Stimulated activated CD4-positive, alpha-beta T cell treated with anti-CD3 and anti-CD28 coated beads, Interleukin-2, amount 100 ng/mL, for 24 hours (primary cell): ENCODE measurements at places on chromosomes 1 and 21.

- no peak for DNase-seq
Observed at GRCh38 chr1:107357376-107357775, 216.5 kb downstream of the NTNG1 start.

DNA sequence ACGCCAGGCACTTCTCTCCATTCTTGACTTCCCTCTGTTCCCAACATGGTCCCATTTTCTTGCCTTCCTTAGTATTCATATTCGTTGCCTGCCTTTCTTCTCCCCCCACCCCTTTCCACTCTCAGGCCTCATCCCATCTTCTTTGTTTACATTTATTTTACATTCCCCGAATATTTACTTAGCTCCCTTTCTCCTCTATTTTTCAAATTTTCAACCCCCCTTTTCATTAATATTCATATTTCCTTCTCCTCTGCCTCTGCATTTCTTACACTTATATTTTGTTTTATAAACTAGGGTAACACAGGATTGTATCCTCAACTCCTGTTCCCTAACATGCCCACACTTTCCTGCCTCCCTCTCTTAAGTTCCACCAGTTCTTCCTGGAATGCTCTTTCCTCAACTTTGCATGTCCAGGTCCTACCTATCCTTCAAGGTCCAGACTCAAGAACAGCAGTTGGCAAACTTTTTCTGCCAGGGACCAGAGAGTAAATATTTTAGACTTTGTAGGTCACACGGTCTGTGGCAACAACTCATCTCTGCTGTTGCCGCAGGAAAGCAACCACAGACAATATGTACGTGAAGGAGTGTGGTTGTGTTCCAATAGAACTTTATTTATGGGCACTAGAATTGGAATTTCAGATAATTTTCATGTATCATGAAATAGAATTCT is 29.8 kb upstream of the A3GALT2 start:
- DNase-seq = no peak

- no peak for DNase-seq
Observed at GRCh38 chr1:101846820-101847219, 149.9 kb downstream of the OLFM3 start.

- no peak for DNase-seq
Observed at GRCh38 chr1:245704765-245705164, 550.0 kb downstream of the KIF26B start.

DNA sequence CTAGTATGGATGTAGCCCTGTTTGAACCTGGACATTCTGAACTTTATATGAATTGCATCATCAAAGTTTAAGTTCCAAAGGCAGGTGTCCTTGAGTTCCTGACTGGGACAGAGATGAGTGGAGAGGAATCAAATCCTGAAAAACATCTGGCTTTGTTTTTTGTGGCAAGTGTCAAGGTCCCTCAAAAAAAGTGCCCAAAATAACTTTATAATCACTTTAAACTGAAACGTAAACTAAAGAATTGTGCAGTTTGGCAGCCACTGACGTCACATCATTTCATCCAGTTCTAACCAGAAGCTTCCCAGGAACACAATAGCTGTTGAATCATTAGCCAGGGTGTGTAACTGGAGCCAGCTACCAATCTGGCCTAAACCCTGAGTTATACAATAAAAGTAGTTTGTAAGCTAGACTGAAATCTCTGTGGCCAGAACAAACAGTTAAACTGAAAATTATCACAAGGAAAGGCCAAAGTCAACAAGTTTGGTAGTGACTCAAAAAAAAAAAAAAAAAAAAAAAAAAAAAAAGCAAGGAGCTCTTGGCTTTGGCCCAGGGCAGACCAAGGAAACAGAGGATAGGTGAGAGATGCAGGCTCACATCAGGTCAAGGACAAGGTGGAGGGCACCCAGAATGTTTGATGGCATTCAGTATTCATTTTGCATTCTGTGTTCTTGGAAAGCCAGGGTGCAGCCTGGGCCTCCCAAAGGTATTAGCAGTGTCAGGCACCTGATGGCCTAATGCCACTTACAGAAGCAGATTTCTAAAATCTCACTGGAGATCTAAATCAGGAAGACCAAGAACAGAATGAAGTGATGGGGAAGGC is 74.3 kb downstream of the TNFSF18 start:
- DNase-seq = no peak

GRCh38 chr21:41769111-41769510 is 2.3 kb upstream of the RIPK4 start:
- DNase-seq = no peak

- DNase-seq = peak; percentile 76
Observed at GRCh38 chr21:44932408-44933181, 7.2 kb upstream of the SLX9 start.

DNA sequence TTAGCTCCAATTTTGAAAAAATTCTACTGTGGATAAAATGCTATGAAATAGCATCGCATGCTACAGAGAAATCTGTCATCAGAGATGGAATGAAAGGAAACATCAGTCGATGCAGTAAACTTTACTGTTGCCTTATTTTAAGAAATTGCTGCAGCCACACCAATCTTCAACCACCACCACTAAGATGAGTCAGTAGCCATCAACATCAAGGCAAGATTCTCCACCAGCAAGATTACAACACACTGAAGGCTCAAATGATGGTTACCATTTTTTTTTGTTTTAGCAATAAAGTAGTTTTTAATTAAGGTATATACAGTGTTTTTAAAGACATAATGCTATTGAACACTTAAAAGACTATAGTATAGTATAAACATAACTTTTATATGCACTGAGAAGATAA is 95.6 kb upstream of the JUN start:
- DNase-seq = no peak

DNA sequence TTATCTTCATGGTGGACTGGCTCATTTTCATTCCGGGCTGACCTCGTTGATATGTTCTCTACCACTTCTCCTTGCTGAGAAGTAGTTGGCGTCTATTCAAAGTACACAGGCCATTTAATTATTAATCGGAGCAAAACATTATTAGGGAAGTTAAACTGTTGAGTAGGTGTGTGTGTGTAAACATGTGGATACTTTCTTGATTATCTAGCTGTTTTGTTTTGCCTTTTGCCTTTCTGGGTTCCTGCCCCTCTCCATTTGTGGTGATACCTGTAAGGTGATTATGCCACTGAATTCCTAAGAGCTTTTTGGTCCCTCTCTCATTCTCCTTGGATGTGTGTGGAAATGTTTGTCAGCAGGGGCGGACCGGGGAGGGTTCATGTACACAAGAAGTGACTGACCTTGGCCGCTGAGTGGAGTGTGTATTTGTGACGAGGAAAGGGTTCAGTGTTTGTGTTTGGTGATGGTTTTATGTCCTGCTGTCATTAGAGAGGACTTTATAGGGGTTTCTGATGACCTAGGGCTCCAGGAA is 56.6 kb upstream of the PPP2R5A start:
- no peak for DNase-seq

DNA sequence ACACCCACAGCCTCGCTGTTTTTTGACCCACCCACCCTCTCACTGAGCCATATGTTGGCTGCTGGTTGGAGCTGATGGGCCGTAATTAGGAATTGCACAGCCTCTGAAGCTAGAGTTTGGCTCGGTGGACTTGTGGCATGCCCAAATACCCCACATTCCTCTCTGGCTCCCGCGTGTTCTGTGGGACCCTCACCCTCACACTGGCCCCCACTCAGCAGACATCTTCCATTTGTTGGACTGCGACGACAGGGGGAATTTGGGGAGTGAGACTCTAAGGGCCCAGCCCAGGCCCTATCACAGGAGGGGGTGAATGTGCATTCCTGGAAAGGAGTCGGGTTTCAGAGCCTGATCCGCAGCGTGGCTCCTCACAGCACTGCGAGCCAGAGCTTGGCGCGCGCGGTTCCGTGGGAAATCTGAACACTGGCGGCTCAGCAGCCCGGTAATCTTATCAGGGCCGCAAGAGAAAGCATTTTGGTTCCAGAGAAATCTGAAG is 5.2 kb downstream of the RCSD1 start:
- DNase-seq = no peak

DNA sequence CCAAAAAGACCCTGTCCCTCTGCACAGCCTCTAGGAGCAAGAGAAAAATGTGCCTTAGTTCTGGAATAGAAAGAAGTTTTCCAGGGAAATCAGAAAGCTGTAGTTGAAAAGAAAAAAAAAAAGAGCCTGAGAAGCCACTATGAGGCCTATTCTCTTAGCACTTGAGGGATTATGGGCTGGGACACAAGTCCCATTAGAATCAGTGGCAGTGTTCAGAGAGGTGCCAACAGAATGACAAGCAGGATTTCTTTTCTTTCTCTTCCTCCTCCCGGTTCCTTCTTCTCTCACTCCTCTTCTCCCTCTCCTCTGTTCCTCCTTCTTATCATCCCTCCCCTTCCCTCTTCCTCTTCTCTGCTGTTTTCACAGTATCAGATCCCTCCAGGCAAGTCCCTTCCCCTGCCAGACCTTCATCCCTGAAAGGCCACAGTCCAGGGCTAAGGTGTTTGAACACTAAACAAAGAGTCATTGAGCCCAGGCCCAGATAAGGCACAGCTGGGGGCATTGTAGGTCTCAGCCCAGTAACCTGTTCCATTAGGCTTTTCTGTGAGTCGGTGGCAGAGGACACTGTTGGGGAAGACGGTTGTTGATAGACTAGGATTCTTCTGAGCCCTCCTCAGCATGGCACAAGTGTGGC is 64.7 kb upstream of the LPGAT1 start:
- DNase-seq = no peak

DNA sequence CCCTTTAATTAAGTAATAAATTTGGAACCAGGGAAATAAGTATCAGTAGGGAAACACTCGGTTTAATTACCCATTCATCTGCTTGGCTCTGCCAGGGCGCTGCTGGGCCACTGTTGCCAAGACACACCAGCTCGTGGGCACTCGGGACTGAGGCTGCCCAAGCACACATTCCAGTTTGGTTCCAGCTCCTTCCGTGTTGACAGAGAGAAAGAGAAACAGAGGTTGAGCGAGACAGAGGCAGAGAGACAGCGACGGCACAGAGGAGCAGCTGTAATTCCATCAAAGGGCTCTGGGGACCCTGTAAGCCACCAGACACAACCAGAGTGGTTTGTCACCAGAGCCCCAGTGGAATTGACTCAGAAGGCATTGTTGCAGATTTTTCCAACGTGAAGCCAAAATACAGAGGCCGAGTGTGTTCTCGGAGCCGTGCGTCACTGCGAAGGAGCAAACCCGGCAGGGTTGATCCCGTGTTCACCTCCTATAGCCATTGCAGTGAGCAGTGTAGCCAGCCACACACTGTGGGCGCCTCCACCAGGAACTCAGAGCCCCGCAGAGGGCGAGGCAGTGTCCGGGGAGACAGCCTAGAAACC is 33.5 kb downstream of the SYF2 start:
- DNase-seq = no peak

- DNase-seq = no peak
Observed at GRCh38 chr1:200381256-200381984, 28.4 kb downstream of the ZNF281 start.
